ENCODE measurements at places on chromosomes 2 and 18.

DNA sequence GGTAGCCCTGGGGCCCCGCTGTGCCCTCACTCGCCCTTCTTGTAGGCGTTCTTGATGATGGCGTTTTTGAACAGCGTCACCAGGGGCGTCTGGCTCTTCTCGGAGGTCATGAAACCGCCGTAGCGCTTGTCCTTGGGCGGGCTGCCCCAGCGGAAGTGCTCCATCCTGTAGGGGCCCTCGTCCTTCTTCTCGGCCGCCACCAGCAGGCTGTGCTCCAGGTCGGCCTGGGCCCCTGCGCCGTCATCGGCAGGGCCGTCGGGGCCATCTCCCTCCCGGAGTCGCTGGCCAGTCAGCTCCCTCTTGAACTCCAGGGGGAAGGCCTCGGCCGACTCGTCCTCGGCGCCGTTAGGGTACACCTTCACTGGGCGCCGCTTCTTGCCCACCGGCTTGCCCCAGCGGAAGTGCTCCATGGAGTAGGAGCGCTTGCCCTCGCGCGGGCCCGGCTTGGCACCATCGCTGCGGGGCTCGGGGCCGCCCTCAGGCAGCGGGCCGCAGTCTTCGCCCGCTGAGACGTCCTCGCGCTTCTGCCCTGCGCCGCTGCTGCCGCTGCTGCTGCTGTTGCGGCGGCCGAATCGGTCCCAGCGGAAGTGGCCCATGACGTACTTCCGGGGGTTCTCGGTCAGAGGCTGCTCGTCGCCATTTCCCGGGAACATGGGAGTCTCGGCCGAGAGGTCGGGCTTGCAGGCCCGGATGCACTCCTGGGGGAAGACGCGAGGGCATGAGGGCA is 7.2 kb downstream of the POMC start:
- no peak for DNase-seq

DNA sequence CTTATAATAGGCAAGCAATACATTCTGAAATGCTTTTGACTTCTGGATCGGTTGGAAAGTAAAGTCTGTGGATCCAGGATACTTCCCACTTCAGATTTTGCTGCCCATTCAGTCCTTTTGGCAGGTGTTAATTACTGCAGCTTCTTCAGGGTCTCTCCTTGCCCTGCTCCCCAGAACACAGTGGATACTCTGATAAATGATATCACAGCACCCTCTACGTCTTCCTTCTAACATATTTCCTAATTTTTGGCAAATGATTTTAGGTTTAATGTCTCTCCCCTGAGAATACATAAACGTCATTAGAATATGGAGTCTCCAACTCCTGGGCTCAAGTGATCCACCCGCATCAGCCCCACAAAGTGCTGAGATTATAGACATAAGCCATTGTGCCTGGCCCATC is 249.8 kb downstream of the NYAP2 start:
- DNase-seq: no peak

GRCh38 chr2:46471-47345 is at the start of gene FAM110C:
Gene FAM110C (minus strand): TSS chr2:46505. CDS start chr2:46385, 120 bp downstream.
- peak; percentile 26 for DNase-seq

GRCh38 chr2:149463328-149464002 is 124.1 kb downstream of the MMADHC start:
- no peak for DNase-seq

DNA sequence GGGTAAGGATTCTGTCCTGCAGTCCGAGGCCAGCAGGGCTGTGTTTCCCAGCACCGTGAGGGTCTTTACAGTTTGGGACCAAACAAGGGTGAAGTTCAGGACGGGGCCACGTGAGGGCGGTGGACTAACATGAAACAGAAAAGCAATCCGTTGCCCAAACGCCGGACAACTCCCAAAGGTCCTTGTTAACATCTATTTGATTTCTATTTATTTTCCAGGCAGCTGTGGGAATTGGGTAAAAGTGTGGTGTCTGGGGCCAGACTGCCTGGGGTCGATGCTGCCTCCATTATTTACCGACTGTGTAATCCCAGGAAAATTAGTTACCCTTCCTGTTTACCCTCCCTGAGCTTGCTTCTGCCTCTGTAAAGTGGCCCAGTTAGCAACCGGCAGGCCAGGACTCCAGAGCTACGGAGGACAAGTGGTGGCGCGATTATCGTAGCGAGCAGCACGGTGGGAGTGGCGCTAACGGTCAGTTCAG is 66.3 kb upstream of the TCF7L1 start:
- peak; percentile 76 for DNase-seq

- DNase-seq: no peak
Observed at GRCh38 chr18:50578651-50579050, 18.8 kb downstream of the MAPK4 start.

DNA sequence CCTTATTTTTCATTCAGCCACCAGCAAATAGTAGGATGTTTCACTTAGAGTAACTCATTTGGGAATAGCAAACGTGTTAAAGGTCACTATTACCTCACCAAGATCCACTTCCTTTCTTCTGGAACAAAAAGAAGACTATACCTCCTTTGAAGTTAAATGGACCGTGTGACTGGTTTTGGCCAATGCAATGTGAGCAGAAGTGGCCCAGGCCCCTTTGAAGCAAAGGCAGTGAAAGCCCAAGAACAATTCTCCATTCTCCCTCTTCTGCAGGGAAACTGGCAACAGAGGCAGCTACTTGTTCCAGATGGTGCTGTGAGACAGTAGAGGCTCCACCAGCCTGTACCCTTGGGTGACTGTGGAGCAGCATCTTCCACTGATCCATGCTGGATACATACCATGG is 11.3 kb upstream of the MALL start:
- DNase-seq: no peak
